AG10803 (cell line): ENCODE measurements at places on chromosomes 4 and X.

- peak; percentile 42 for DNase-seq
These were observed 3.1 kb upstream of the ZFX start for GRCh38 chrX:24146283-24146949.

- DNase-seq: no peak
These were observed 122.0 kb downstream of the CORIN start for GRCh38 chr4:47715716-47716416.

GRCh38 chrX:95057341-95057740 is 1383.3 kb downstream of the FAM133A start:
- DNase-seq: no peak

- no peak for DNase-seq
These were observed 46.0 kb downstream of the WDR19 start for GRCh38 chr4:39228377-39228776.

GRCh38 chr4:113699772-113700171 is 61.8 kb downstream of the CAMK2D start:
- peak; percentile 32 for DNase-seq
